Stimulated activated CD8-positive, alpha-beta memory T cell treated with anti-CD3 and anti-CD28 coated beads, Interleukin-2, amount 100 ng/mL, for 1 hour (primary cell): ENCODE measurements at places on chromosomes 5 and 9.

- DNase-seq: no peak
Measured at GRCh38 chr9:133822430-133823065, 84.4 kb upstream of the SARDH start.

DNA sequence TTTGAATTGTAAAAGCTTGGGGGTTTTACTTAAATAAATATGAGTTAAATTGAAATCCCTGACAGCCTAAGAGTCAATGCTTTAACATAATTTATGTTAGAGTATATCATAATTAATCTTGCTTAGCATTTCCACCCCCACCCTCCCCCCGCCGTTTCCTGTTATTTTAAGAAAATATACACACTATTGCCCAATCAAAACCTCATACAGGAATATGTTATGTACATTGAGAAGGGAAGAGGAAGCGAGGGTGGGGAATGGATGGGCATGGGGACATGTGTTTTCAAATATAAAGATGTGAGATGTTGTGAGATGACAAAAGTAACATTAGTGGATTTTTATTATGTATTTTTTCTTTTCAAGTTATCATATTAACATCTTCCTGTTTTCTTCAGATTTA is 561.1 kb upstream of the MEF2C start:
- no peak for DNase-seq

DNA sequence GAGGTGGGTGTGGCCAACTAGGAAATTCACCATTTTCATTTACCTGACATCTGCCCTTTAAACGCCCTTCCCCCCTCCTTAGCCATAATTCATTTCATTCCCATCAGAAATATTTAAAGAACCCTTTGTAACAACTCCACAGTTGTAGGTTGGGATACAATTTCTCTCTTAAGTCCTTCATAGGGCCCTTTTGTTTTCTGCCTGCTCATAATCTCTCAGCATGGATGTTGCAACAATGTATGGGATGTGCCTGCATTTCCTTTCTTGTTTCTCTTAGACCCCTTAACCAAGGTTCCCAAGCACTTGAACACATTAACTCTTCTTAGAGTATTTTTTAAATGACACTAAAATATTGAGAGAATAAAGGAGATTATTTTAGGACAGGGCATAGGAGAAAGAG is 51.7 kb upstream of the MYO10 start:
- no peak for DNase-seq

GRCh38 chr9:133762488-133763271 is 24.5 kb upstream of the SARDH start:
- no peak for DNase-seq

- DNase-seq: no peak
Measured at GRCh38 chr5:34459908-34460307, 196.2 kb upstream of the RAI14 start.

- no peak for DNase-seq
Measured at GRCh38 chr5:108367679-108368334, 14.1 kb downstream of the FBXL17 start.

- DNase-seq: no peak
Measured at GRCh38 chr5:64688391-64688790, 1.9 kb upstream of the SHISAL2B start.

GRCh38 chr9:33346564-33346963 is 55.8 kb downstream of the AQP7 start:
- no peak for DNase-seq

DNA sequence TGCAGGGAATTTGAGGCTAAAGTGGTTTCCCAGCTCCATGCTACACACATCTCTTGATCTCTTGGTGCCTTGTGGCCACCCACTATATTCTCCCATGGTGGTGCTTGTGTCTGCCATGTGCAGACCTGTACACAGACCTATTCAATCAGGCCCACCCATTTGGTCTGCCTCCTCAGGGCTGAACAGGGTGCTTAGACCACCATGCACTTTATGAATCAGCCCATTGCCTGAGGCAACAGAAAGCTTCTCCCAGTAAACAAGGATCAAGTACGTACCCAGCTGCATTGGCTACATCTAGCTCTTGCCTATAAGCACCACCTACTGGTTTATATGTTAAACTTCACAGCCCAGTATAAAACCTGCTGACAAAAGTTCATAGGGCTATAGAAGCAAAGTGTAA is 664.3 kb upstream of the EDIL3 start:
- DNase-seq: no peak
